ENCODE measurements at places on chromosomes 4 and X.

DNA sequence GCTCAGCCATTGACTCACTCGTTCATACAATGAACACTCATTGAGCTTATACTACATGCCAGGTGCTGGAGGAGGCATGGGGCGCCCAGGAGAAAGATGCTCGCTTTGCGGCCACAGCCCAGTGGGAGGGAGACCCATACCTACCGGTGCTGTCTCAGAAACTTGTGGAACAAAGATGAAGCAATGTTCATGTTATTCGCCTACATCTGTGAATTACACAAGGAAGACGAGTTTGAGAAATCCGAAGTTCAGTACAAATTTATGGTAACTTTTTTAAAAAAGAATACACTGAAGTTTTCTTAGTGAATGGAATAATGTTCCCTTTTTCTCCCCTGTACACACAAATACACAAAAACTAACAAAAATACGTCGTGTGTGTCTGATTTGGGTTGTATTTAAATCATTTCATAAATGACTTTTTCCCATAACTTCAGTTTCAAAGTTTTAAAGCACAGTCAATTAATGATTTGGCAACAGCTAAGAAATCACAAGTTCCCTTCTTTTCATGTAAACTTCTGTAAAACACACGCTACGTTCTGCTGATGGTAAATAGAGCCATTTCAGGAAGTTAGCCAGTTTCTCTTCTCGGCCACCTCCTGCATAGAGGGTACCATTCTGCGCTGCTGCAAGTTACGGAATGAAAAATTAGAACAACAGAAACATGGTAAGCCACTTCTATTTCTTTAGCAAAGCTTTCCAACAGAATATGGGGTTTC lies at the start of gene TLR8:
Gene TLR8 (plus strand): TSS at position 575 of the 716 bp plus-strand sequence. CDS start 87 bp downstream, at position 662.
- no peak for DNase-seq

- no peak for DNase-seq
Observed at GRCh38 chr4:86955888-86956451, 21.2 kb downstream of the AFF1 start.

DNA sequence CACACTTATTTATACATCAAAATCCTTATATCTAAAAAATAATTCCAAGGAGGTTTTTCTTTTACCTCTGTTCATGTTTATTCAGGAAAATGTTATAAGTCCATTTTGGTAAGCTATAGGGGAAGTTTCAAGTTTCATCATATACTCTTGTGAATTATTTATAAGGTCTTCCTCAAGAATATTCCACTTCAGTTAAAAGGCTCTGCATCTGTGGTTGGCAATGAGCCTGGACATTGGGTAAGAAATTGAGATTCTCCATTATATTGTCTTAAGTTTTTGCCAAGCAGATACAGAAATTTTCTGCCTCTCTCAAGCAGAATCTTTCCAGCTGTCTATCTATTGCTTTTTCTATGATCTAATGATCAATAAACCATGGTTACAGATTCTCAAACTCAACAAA lies 641.9 kb downstream of the NLGN4X start:
- DNase-seq = no peak

- DNase-seq = no peak
Observed at GRCh38 chr4:169340834-169341233, 70.1 kb upstream of the SH3RF1 start.

All from HS-5 (cell line).